ENCODE measurements at places on chromosomes 11 and 22.
A peak's percentile ranks its signal among the peaks of the same experiment; 100 is the strongest.

GRCh38 chr11:7927635-7928034 is 3.4 kb downstream of the OR10A6 start:
- DNase-seq: no peak

GRCh38 chr11:123725995-123726655 is 15.3 kb downstream of the ZNF202 start:
- no peak for DNase-seq

GRCh38 chr11:16000065-16000464 is 356.3 kb downstream of the SOX6 start:
- no peak for DNase-seq

GRCh38 chr22:45966320-45966894 is 10.6 kb downstream of the WNT7B start:
- no peak for DNase-seq

DNA sequence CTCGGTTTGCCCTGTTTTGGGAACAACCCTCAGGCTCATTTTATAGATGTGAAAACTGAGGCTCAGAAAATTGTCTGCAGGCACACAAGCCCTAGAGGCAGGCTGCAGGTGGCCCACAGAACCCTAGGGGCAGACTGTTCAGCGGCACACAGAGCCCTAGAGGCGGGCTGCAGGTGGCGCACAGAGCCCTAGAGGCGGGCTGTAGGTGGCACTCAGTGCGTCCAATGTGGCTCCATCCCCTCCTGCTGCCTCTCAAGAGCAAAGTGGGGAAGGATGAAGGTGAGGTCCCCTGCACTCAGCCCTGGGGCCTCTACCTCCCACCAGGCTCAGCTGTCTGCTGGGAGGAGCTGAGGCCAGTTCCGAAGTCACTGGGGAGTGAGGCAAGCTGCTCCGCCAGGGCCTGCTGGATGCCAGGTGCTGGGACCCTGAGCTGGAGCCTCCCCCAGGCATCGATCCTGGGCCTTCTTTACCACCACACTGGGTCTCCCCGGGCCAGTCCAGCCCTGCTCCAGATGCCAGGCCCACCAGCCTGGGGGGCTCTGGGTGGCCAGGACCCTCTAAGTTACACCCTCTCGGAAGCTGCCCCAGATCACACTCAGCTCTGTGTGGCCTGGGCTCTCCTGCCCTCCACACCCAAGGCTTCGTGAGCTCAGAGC is 2.3 kb downstream of the ACY3 start:
- DNase-seq: peak; percentile 65

DNA sequence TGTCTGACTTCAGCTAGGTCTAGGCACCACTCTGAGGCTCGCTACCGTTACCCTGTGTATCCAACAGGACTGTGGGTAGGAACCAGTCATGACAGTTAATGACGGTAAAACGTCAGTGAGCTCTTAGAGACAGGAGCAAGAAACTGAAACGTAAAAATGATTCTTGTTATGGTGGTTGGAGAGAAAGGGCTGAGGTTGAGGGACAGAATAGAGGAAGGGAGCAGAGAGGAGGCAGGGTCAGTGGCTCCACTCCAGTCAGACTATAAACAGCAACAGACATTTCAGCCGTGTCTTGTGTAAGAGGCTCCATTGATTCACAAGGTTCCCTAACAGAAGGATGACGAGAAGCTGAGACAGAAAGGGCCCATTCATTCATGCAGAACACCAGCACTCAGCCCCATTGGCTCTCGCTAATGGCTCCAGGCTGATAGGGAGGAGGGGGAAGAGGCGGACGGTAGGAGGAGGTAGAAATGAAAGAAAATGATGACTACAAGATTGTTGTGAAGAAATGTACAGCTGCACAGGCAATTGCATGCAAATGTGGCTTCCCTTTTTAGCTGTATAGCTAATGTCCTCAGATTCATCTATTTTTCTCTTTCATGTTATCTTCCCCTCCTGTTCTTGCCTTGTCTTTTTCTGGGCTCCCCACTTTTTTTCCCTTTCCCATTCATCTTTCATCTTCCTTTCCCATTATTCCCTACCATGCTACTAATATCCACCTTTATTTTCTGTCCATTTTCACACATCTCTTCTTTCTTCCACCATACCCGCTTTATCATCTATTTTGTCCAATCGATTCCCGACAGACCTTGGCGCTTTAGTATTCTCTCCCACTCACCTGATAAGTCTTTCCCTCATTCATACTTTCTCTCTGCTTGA is 34.3 kb downstream of the ETS1 start:
- DNase-seq: peak; percentile 49

- no peak for DNase-seq
These were observed 32.3 kb upstream of the OR56A1 start for GRCh38 chr11:6062691-6063358.

- DNase-seq: no peak
These were observed 9.9 kb downstream of the SYT9 start for GRCh38 chr11:7261578-7261977.

DNA sequence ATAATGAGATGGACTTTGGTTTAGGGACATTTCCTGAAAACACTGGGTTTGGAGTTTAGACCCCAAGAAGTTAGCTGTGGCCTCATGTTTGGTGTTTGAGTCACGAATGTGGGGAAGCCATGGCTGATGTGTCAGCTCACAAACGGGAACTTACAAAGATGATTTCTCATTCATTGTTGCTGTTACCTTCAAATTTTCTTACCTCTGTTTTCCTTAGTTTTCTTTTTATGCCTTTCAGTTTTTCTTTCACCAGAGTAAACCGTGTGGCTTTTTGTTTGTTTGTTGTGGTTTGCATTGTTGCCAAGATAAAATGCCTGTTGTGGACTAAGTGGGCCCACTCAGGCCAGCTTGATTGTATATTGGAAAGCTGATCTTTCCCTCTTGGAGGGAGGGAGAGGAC is 89.1 kb downstream of the SWAP70 start:
- DNase-seq: no peak

DNA sequence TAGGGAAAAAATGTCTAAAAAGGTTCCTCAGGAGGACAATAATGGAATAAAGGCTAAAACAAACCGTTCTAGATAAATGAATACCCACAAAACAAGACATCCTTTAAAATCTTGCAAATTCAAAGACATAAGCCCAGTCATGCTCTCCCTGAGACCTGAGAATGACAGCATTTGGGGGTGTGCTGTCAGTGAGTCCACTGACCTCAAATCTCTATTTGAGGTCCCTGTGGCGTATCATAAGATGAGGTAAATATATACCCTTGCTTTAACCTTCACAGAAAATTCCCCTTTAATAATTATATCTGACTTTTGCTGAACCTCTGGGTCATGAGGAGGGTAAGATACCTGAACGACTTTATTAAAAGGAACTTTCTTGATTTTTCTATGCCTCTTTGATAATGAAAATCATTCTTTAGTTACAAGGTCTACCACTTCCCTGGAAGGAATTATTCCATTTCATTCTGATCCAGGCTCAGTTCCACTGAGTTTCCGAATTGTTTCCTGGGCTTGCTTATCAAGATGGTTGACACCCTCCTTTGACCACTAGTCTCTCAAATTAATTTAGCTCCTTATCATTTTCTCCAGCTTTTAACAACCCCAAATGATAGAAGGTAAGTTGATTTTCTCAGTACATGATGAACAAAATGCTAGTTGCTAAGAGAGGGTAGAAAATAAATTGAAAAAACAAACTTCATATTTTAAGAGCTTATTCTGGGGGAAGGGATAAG is 53.8 kb upstream of the CHRM4 start:
- DNase-seq: no peak

DNA sequence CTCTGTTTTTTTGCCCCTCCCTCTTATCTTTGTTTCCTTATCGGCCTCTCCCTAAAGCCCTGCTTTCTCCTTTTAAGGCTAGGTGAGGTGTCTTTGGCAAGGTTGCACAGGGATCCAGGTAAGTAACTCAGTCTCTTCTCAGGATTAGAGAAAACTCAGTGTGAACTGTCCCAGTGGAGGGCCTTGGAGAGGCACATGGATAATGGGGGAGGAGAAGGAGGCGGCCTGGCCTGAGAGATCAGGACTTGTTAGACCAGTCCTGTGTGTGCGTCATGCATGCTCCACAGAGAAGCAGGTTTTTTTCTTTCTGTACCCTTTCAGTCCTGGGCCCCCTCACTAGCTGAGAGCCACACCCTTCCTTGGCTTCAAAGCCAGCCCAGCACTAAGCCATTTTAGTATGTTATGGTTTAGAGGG is 19.9 kb downstream of the CTNND1 start:
- DNase-seq: no peak

GRCh38 chr11:102119997-102120396 is 9.8 kb downstream of the YAP1 start:
- no peak for DNase-seq

DNA sequence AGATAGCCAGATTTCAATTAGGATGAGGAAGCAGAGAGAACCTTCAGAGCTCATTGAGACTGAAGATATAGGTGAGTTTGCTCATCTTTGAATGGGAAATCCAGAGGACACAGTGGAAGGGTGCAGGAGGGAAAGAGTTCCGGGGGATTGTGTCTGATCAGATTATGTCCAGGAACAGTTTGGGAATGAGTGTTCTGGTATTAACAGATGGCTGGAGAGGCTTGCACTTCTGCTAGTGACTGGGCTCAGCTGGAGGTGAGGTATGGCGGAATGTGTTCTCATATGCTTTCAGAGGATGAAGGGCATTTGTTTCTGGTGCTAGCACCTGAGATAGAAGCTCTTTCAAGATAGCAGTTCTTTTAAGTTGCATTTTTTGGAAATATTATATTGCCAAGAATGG is 27.6 kb downstream of the ALKBH3 start:
- DNase-seq: no peak

DNA sequence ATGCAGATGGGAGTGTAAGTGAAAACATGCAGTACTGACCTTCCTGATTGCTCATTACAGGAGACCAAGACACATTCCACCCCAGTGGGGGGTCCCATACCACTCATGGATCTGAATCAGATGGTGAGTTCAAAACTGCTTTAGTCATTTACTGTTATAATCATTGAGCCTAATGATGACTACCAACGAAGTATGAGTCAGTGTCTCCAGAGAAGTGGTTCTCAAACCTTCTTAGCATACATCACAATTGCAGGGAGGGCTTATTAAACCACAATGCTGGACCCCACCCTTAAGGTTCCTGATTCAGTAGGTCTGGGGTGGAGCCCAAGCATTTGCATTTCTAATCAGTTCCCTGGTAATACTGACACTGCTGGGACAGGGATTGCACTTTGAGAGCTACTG is 75.8 kb downstream of the CD44 start:
- DNase-seq: peak; percentile 57

GRCh38 chr22:37607010-37607934 is 1.4 kb upstream of the GGA1 start:
- peak; percentile 97 for DNase-seq

DNA sequence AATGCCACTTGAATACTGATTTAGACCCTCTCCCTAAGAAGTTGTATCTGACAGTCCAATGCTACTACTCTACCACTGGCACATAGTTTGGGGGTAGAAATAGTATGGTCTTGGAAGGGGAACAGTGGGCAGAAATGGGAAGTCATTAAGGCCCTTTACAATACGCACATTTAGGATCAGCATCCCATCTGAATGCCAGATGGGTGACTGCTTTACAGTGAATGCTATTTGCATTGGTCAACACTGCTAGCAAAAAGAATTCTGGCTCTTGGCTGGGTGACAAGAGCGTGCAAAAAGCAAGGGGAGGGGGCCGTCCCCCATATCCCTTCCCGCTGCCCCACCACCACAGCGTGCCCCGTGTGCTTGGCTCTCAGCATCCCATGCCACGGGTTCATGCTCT is 104.7 kb upstream of the BID start:
- no peak for DNase-seq

DNA sequence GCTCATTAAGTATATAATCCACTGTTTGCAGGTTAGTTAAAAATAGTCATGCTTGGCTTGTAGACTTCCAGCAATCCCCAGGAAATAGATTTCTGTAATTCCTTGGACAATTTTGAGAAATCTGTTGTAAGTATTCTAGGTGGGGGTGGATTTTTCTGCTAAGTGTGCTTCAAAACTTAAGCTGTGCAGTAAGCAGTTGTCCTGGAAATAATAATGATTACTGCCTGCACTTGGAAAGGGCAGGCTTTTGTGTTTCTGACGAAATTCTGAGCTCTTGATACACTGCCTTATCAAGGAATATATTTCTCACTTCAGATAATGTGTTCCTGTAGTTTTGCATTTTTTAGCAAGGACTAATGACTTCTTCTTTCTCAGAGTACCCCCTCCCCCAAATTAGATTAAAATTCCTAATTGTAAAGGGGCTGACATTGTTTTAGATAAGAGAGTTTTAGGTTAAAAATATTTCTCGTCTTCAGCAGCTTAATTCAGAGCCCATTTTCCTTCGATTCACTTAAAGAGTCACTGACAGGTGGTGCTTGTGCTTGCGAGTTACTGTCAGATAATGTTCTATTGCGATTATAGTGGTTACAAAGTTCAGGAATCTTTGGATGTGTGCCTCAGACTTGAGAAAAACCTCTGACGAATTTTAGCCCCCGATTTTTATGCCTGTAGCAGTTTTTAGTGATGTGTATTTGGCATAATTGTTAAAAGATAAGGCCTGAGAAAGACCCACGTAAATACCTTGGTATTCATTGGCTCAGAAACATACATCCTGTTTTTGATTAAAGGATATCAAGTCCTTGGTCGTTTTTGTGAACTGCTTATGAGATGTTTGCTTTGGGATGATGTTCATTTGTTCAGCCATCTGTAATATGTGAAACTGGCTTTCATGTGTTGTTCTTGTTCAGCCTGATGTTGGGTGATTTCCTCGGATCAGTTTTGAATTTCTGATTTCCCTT is 120.5 kb downstream of the HIPK3 start:
- DNase-seq: no peak

- DNase-seq: no peak
These were observed 95.6 kb upstream of the ARHGAP20 start for GRCh38 chr11:110807801-110808200.

GRCh38 chr11:94400839-94401772 is at the start of gene GPR83:
TSS of gene GPR83 (minus strand) at chr11:94401419. CDS start at chr11:94401247, 172 bp downstream.
- DNase-seq: no peak

DNA sequence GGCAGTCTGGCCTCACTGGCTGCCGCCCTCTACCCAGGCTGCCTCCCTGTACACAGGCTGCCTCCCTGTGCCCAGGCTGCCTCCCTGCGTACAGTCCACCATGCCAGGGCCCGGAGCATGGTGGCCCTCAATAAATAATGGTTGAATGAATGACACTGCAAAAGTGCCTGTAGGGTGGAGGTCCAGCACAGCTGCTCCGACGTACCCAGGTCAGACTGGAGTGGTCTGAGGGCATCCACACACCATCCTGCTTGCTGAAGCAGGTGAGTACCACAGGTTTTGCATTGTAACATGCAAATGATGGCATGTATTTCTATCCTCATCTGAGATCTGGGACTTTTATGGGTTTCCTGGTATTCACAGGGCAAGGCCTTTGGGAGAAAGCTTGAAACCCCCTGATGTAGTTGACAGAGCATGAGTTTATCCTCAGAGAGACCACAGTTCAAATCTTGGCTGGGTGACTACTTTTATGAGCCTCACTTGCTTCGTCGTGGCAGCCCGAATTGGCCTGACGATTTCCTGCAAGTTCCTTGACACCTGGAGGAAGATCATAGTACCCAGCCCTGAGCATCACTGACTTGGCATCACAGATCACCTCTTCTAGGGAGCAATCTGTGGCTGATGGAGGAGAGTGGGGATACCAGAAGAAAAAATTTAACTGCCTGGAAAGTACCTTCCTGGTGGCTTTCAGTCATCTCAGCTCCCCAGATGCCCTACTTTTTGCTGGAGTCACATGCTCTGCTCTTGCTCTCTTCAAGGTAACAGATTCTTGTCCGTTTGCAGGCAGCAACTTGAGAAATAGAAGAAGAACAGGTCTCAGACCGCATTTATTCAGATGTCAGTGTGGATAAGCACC is 16.0 kb upstream of the CYB5R3 start:
- DNase-seq: no peak

GRCh38 chr22:22600531-22601261 is 41.6 kb upstream of the PRAME start:
- no peak for DNase-seq

- no peak for DNase-seq
These were observed 1126.9 kb downstream of the JRKL start for GRCh38 chr11:97516688-97517087.

Measured in CD4-positive, alpha-beta T cell treated with Interleukin-17A for 4 hours (primary cell).